Activated CD8-positive, alpha-beta T cell treated with anti-CD3 and anti-CD28 coated beads for 36 hours (primary cell): ENCODE measurements at places on chromosomes 4 and X.

DNA sequence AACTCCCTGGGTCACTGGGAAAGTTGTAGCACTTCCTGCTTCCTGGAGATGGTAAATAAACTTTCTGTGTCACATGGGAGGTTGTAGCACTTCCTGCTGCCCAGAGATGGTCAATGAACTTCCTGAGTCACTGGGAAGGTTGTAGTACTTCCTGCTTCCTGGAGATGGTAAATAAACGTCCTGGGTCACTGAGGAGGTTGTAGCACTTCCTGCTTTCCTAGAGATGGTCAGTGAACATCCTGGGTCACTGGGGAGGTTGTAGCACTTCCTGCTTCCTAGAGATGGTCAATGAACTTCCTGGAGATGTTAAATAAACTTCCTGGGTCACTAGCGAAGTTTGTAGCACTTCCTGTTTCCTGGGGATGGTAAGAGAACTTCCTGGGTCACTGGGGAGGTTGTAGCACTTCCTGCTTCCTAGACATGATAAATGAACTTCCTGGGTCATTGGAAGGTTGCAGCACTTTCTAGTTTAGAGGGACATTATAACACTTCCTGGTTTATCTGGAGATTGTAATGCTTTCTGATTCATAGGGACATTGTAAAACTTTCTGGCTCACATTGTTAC lies 62.3 kb upstream of the CD99 start:
- DNase-seq: no peak

GRCh38 chr4:11548597-11549082 lies 119.9 kb upstream of the HS3ST1 start:
- peak; percentile 12 for DNase-seq

- no peak for DNase-seq
Observed at GRCh38 chr4:119284876-119285780, 36.8 kb downstream of the FABP2 start.

GRCh38 chr4:108247387-108248049 lies 78.8 kb upstream of the LEF1 start:
- no peak for DNase-seq

DNA sequence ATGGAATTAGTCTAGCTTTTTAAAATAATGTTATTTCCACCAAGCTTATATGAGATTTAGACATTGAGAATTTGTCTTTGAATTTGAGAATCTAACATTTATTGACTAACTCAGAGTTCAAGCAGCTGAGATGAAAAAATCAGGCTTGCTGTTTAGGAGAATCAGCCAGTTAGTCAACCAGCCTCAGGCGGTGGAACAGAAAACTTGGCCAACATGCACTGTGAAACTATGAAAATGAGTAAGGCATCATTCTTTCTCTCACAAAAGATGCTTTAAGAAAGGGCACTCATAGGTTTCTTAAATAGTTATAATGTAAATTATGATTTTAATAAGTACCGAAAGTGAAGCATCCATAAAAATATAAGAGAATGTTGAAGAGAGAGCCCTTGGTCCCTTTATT lies 84.2 kb downstream of the NFKB1 start:
- peak; percentile 61 for DNase-seq

- no peak for DNase-seq
Observed at GRCh38 chr4:174201871-174202270, 81.6 kb downstream of the FBXO8 start.

- DNase-seq: no peak
Observed at GRCh38 chr4:66357316-66357715, 687.0 kb upstream of the EPHA5 start.

GRCh38 chr4:142567620-142568451 lies 278.3 kb downstream of the INPP4B start:
- no peak for DNase-seq

- no peak for DNase-seq
Observed at GRCh38 chrX:114964374-114964773, 53.0 kb downstream of the IL13RA2 start.

DNA sequence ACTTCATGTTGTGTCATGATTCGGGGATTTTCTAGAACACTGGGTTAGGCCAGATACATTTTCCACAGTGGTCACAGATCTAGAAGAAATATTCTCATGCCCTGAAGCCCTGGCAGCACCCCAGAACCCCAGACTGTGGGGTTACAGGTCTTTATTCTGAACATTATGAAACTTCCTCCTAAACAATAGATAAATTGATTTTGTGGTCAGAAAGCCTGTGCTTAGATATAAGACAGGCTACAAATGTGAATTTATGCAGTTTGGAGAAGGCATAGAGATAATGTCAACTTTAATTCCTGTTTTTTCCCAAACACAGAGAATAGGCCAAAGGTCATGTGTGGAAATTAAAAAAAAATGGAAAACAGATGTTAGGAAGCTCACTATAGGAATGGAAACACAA lies 492.9 kb downstream of the SPRY1 start:
- DNase-seq: no peak

GRCh38 chrX:49155243-49155899 lies 7.2 kb upstream of the MAGIX start:
- peak; percentile 68 for DNase-seq

DNA sequence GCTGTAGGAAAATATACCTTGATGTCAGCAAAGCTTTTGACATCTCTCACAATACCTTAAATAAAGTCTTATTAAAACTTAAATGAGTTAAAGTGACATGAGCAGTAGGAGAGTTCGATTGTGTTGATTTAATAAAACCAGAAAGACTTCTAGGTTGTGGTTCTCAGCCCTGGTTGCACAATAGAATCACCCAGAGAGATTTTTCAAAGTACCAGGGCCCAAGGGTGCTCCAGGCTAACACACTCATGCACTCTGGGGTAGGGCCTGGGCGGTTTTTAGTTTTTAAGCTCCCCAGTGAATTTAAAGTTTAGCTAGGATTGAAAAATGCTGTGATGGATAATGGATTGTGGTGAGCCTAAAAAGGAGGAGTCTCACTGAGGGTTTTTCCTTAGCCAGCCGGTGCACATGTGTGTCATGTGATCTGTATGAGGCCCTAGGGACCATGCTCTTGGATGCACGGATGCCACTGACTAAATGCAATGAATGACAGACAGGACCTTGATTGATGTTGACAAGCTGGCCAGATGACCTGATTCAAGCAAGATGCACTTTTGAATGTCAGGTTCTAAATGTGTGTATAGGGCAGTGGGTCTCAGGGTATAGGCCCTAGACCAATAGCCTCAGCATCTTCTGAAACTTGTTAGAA lies 185.0 kb downstream of the PTTG2 start:
- DNase-seq: no peak

- no peak for DNase-seq
Observed at GRCh38 chrX:52874661-52875060, 6.8 kb upstream of the XAGE3 start.

DNA sequence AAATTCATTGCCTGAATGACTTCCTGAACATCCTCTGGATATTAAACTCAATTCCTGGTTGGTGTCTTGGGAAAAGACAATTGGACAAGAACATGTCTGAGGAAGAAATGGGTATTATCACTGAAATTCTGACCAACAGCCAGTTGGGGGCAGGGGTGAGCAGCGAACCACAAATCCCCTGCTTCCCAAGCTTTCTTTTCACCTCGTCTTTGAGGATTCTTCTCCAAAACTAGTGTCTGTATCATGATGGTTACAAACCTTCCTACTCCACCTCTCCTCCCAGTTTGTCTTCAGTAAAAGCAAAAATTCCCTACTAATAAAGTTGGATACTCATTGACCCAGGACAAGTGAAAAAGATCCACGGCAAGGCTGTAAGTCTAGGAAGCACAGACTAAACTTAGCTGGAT lies 48.3 kb upstream of the WDR1 start:
- DNase-seq: peak; percentile 42

DNA sequence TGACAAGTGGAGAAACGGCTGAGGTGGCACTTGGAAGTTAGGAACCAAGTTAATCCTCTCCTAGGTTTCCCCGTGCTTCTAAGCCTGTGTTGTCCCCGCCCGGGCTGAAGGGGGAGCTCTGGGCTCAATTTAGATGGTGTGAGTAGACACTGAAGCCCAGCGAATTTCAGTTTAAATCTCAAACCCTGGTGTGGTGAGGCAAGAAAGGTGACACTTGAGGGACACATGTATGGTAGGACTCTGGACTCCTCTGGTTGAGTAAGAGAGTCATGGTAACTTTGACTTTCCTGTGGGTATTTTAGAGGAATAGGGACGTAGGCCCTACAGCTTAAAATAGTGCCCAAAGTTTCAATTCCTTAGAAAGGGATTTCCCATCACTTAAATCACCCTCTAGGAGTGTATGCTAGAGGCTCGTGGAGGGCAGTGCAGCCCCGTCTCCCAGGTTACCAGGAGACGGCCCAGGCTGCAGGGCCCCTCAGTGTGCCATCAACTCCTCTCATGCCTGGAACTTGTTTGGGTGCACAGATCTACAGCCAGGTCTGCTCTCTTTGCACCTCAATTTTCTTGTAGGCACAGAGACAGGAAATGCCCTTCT lies 24.0 kb downstream of the HAND2 start:
- DNase-seq: peak; percentile 74

DNA sequence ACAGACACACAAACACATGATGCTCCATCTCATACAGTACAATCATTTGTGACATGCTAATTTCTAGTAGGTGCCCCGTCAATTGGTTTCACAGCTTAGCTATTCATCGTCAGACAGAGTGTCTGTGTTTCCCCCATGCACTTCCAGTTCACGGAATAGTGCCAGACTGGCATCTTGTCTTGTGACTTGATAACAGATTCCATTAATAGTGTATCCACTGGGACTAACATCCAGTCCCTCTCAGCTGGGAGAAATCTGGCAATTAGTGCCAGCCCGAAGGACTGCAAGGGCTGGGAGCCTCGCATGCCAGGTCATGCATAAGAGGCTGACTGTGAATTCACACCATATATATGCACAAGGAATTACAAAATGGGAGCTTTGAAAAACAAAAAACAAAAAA lies 20.2 kb upstream of the GATB start:
- no peak for DNase-seq

- DNase-seq: no peak
Observed at GRCh38 chr4:55136634-55137033, 11.2 kb upstream of the KDR start.

- DNase-seq: no peak
Observed at GRCh38 chr4:112058433-112058832, 86.8 kb upstream of the FAM241A start.

DNA sequence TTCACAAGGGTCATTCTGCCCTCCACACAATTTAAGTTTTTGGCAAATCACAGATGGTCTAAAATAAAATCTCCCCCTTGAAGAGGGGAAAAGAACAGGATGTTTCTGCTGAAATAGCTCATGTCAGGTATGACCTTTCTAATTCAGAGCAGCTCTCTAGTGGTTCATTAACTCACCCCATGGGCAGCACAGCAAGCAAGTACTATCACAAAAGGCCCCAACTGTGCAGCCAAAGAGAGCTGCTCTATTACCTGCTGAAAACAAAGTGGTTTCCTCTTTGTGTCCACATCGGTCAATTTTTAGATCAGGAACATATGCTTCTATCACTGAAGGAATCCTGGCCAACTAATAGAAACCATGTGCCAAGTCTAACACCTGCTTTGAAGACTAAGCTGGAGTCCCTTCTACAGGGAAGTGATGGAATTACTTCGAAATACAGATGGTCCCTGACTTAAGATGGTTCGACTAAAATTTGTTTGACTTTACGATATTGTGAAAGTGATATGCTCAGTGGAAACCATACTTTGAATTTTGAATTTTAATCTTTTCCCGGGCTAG lies 164.3 kb downstream of the ENOX2 start:
- DNase-seq: no peak

- no peak for DNase-seq
Observed at GRCh38 chr4:172207886-172208285, 394.7 kb downstream of the GALNTL6 start.

DNA sequence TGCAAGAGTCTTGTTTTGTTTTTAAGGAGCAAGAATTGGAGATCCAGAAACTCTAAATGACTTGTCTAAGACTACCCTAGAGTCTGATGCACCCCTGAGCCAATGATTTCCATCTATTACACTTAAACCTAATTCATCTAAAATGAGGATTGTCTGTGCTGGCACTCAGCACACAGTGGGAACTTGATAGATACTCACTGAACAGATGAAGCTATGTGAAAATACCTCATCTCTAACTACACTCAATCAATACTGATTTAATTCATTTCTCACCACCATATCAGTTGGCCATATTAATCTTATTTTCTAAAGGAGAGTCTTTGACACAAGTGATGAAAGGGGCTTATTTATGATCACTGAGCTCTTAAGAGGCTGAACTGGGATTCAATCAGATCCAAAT lies 262.1 kb downstream of the HS3ST1 start:
- no peak for DNase-seq
